ENCODE measurements at places on chromosomes 3 and 15.

- no peak for DNase-seq
These were observed 102.0 kb downstream of the TBC1D2B start for GRCh38 chr15:77975332-77976094.

- peak; percentile 16 for DNase-seq
These were observed 45.7 kb upstream of the PTX3 start for GRCh38 chr3:157390713-157391515.

DNA sequence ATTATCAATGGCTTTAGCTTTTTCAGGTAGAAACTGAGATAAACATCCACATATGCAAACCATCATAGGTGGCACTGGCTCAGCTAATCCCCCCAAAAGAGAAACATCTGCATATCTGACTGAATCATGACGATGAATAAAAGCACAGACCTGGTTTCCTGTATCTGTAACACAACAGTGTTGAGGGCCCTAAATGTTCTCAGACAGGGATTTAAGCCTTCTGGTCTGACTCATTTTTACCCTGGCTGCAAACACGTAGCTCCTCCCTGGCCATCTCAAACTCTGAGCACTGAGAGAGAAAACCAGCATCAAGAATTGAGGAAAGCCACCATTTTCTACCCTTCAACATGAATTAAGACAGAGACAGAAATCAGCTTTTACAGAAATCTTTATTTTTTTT is 35.2 kb downstream of the GLB1 start:
- DNase-seq, result peak; percentile 67

DNA sequence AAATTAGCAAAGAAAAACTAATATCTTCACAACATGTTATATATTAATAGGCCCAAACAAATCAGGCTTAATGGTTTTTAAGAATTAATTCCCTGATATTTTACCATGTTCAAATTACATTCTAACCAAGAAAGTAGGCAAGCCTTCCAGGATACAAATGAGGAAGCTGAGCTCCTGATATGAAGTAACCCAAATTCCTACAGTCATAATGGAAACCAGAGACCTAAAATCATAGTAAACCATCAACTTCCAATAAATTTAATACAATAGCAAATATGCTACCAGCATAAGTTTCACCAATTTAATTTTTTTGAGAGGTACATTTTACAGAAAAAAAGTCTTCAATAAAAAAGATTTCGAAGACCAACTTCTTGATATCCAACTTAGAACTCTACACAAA is 3.8 kb downstream of the DCBLD2 start:
- DNase-seq, result peak; percentile 45

- no peak for DNase-seq
These were observed 11.1 kb downstream of the ZBTB11 start for GRCh38 chr3:101665851-101666250.

- peak; percentile 88 for DNase-seq
These were observed 62.4 kb upstream of the P3H2 start for GRCh38 chr3:190183121-190183520.

GRCh38 chr3:40768046-40768445 is 243.3 kb downstream of the ZNF621 start:
- no peak for DNase-seq

- DNase-seq, result peak; percentile 88
These were observed 18.0 kb upstream of the SLTM start for GRCh38 chr15:58951388-58952007.

DNA sequence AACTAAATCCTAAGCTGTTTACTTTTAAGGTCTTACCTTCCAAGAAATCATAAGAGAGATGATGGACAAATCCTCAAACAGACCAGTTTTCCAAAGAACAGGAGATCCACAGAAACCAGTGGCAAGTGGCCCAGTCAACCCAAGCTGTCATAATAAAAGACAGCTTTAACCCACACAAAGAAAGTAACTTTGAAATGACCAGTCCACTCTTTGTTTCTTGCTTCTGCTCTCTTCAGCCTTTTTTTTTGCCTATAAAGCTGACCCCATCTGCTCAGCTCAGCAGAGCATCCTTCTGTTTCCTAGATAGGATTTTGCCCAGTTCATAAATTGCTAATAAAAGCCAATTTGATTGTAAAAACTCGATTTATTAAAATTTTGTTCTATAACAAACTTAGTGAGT is 299.4 kb downstream of the OXSM start:
- DNase-seq, result no peak

GRCh38 chr3:37190667-37191066 is 16.3 kb upstream of the LRRFIP2 start:
- no peak for DNase-seq

DNA sequence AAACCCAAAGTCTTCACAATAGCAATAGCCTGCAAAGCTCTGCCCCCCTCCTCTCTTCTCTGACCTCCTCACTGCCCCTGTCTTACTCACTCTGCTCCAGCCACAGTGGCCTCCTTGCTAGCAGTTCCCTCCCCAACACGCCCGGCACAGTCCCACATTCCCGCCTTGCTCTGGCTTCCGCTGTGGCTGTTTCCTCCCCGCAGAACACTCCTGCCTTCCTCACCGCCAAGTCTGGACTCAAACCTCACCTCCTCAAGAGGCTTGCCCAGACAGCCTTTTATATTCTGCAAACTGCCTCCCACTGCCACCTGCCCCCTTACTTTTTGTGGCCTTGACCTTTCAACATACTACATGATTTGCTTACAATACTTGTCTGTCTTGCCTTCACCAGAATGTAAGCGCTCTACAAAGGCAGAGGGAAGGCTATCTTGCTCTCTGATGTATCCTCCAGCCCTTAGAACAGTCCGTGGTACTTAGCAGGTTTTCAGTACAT is 406 bp upstream of the MPI start:
- peak; percentile 37 for DNase-seq

- no peak for DNase-seq
These were observed 49.6 kb upstream of the ST8SIA2 start for GRCh38 chr15:92343924-92344643.

DNA sequence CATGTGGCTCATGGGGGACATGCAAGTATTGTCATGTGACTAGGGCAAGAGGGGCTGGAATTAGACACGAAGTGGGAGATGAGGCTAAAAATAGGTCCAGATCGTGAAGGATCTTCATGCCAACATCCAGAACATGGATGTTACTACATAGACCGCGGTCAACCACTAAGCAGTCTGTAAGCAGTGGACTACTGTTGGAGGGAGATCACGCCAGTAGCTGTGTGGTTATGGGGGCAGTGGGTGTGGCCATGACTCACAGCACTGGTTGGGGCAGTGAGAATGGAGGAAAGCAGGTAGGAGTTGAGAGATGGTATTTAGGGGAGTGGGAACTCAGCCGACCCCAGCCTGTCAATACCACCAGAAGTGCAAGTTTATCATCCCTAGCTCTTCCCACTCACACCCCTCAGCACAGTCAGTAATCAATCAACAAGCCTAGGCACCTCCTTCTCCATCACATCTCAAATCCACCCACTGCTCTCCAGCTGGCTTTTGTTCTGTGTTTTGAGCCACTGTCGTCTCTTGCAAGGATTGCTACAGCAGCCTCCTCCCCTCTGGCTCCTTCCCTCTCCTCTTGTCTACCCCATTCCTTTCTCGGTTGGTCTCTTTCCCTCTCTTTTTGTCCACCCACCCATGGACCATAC is 107.2 kb upstream of the ABHD17C start:
- peak; percentile 58 for DNase-seq

- peak; percentile 76 for DNase-seq
These were observed 479.4 kb downstream of the NTRK3 start for GRCh38 chr15:87777054-87777561.

GRCh38 chr15:101407439-101407838 is 82.1 kb downstream of the PCSK6 start:
- no peak for DNase-seq

GRCh38 chr3:45986303-45986982 is 9.2 kb downstream of the FYCO1 start:
- DNase-seq, result peak; percentile 82

DNA sequence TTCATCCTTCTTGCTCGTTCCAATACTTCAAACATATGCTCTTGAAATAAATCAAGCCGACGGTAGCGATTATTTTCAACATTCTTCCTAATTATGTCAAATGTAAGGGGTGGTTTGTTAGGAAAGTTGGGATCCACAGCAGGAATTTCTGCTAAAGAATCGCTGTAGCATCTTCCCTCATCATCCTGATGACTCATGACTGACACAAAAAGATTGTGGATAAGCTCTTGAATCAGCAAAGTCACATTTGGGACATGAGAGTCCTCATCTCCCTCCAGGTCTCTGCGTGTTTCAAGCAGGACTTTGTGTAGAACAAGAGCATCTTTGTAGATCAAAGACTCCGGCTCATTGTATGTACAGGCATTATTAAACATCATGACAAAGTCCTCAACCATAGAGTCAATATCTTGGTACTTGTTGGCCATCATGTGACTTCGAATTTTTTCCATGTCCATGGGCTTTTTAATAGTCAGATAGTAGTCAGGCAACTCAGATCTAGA is 73.0 kb downstream of the UQCC5 start:
- DNase-seq, result no peak

GRCh38 chr15:68114840-68115239 is 60.7 kb downstream of the PIAS1 start:
- DNase-seq, result peak; percentile 3

DNA sequence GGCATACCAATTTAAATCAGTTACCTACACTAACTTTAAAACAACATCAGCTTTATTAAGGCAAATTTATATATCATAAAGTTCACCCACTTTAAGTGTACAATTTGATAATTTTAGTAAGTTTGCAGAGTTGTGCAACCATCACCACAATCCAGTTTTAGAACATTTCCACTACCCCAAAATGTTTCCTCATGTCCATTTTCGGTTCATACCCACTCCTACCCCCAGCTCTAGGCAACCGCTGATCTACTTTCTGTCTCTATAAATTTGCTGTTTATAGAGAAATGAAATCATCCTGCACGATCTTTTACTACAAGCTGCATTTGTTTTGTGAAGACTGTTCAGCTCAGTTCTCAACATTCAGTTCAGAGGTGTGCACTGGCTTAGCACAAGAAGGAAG is 31.5 kb upstream of the FAM81A start:
- no peak for DNase-seq

DNA sequence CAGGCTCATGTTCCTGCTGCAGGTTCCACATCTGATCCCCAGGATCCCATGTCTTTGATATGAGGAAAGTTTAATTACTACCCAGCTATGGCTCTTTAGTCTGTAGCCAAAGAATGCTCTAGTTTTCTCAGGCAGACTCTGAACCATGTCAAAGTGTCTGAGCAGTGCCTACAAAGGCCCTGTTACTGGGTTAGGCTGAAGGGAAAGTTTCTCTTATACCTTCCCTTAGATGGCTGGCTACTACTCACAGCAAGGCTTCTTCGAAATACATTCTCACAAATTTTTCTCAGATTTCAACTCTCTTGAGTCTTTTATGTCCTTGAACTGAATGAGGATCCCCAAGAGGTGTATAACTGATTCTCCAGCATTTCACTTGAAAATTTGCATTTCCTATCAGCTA is 102.4 kb downstream of the NR1D2 start:
- no peak for DNase-seq

DNA sequence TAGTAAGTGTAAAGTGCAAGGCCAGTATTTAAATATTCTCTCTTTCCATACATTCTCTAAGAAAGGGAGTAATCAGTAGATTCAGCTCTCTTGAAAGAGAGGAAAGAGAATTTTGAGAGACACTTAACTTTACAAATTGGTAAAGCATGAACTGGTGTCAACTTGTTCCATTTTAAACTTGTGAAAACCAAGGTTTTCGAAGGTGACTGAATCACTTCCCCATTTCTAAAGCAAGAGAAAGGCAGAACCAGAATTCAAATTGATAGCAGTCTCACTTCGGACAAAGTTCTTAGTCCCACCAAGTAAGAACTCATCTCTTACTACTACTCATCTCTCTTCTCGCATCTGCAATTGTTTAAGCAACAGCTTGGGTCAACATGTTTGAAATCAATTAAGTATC is 22.4 kb downstream of the TJP1 start:
- no peak for DNase-seq

DNA sequence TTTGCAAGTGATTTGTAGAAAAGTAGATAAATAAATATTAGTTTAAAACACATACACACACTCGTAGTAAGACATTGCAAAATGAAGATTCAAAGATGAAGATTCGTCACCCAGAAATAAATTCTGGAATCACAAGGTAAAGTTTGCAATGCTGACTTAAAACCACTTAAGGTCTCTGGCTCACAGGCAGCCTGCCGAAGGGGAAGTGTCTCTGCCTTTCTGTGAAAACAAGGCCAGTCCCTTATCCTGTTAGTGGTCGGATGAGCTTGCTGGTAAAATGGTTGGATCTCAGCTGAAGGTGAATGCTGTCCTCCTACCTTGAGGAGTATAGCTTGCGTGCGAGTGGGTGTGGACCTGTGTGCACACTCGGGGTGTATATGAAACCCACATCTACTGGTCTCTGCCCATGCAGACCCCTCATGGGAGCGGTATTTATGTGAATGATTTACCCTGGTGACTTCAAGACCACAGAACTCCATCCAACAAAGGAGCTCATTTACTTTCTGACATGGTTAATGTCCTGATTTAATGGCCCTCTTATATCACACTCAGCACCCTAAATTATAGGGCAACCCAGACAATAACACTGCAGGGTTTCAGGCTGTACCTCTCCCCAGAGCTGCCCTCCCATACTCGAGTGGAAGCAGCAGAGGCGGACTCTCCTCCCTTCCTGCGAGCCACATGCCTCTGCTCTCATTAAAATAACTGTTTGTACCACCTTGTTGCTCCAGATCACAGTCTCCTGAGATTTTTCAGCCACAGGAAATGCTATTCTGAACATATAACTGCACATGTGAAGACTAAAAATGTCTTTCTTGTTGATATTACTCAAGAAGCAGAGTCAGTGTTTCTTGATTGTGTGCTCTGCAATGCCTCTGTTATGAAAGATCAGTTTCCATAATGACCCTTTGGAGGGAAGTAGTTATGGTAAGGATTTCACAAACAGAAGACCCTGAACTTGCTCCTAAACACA is 45.9 kb upstream of the ALDH1A3 start:
- no peak for DNase-seq

- DNase-seq, result no peak
These were observed 63.7 kb downstream of the CHD2 start for GRCh38 chr15:92963794-92964193.

GRCh38 chr3:53023072-53023823 is 22.6 kb downstream of the SFMBT1 start:
- no peak for DNase-seq

GRCh38 chr3:190586631-190587011 is 72.7 kb downstream of the IL1RAP start:
- DNase-seq, result peak; percentile 35

GRCh38 chr15:93210995-93211394 is 122.0 kb upstream of the RGMA start:
- DNase-seq, result no peak

GRCh38 chr3:12046406-12046805 is 42.2 kb downstream of the SYN2 start:
- no peak for DNase-seq

- peak; percentile 31 for DNase-seq
These were observed 667.6 kb downstream of the NAALADL2 start for GRCh38 chr3:175526609-175527280.

- no peak for DNase-seq
These were observed 3.7 kb upstream of the RPP25 start for GRCh38 chr15:74960286-74960685.

GRCh38 chr15:70164910-70165715 is 67.4 kb upstream of the TLE3 start:
- no peak for DNase-seq

- no peak for DNase-seq
These were observed 116.2 kb downstream of the ROBO1 start for GRCh38 chr3:79651536-79652065.

Measured in fibroblast of the aortic adventitia (primary cell).